SJSA1 (cell line): ENCODE measurements at places on chromosomes 16 and 17. TPM values are rescaled to one million over a fixed set of nuclear protein-coding genes. Genes with fewer than 3 reads are reported as not detected.

- no peak overlapping the region for H3K27ac ChIP-seq
- H3K4me1 ChIP-seq: no peaks in the 10 kb centered on the region
Measured at GRCh38 chr16:23863511-23864422, 28.0 kb downstream of the PRKCB start.

- no peaks in the 10 kb centered on the region for H3K36me3 ChIP-seq
- no peaks in the 10 kb centered on the region for H3K27me3 ChIP-seq
- peak overlapping the region; percentile 35 for H3K27ac ChIP-seq
- peaks cover 67% of the 10 kb centered on the region for H3K4me1 ChIP-seq
Measured at GRCh38 chr17:50272711-50273653, 1.3 kb upstream of the TMEM92 start.

DNA sequence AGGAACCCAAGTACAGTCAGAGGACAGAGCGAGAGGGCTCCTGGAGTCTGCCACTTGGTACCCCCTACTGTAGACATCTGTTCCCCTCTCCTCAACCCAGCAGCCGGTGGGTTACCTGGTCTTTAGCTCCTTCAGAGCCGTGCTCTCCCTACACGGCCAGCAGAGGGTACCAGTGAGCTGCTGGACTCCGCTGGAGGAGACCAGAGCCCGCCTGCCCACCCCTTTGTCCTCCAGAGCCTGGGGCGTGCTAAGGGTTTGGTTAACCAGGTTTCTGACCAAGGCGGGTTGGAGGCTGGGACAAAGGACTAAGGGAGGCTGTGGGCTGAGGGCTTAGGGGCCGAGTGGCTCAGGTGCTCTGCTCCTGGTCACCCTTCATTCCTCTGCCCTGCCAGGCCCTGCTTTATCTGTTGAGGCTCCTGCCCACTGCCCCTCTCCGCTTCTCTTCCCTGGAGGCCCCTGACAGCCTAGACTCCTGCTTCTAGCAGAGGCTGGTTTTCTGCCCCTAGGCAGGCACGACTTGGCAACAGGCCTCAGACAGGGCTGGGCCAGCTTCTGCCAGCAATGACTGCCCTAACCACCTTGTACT is 2.7 kb upstream of the HSD11B2 start:
- H3K27me3 ChIP-seq: peaks cover 31% of the 10 kb centered on the region
- peaks cover 29% of the 10 kb centered on the region for H3K4me1 ChIP-seq
- peak; percentile 79 for DNase-seq
- H3K36me3 ChIP-seq: no peaks in the 10 kb centered on the region

DNA sequence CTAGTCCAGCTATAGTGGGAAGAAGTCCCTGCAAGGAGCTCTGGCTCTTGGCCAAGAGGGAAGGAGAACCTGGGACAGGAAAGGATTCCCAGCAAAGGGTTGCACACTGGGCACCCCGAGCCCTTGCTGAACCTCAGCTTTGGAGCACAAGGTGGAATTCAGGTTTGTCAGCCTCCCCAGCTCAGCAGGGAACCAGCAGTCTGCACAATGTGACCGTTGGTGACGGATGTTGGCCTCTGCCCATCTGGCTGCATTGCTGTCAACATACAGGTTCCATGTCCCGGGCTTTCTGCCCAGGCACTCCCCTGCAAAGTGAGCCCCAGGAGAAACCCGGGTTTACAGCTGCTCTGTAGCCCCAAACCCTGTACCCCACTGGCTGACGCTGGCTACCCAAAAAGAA is 6.7 kb downstream of the RPRML start:
- H3K4me1 ChIP-seq: no peaks in the 10 kb centered on the region
- peaks cover 52% of the 10 kb centered on the region for H3K27me3 ChIP-seq

- peaks cover 48% of the 10 kb centered on the region for H3K4me1 ChIP-seq
- H3K4me3 ChIP-seq: peak overlapping the region; percentile 96
- H3K27me3 ChIP-seq: no peaks in the 10 kb centered on the region
- no peak for DNase-seq
Measured at GRCh38 chr16:84617041-84617790, 662 bp downstream of the COTL1 start.

GRCh38 chr17:20256144-20256543 is 211.2 kb downstream of the LGALS9B start:
- peaks cover 5% of the 10 kb centered on the region; the same call in 1 of the 2 replicates for H3K4me1 ChIP-seq
- no peak overlapping the region for H3K27ac ChIP-seq
- DNase-seq: no peak
- peaks cover 57% of the 10 kb centered on the region for H3K36me3 ChIP-seq

- H3K27ac ChIP-seq: no peak overlapping the region
- H3K4me1 ChIP-seq: peaks cover 7% of the 10 kb centered on the region
Measured at GRCh38 chr16:3050487-3050886, 4.1 kb downstream of the MMP25 start.

- no peak overlapping the region for H3K27ac ChIP-seq
- H3K36me3 ChIP-seq: peaks cover 8% of the 10 kb centered on the region
- no peak overlapping the region for H3K4me3 ChIP-seq
- H3K27me3 ChIP-seq: no peaks in the 10 kb centered on the region
Measured at GRCh38 chr17:67837965-67838364, 12.7 kb downstream of the BPTF start.

GRCh38 chr16:31006589-31006988 is 3.8 kb downstream of the STX1B start:
- no peak overlapping the region for H3K4me3 ChIP-seq
- H3K36me3 ChIP-seq: no peaks in the 10 kb centered on the region
- H3K4me1 ChIP-seq: no peaks in the 10 kb centered on the region
- DNase-seq: no peak
- no peak overlapping the region for H3K27ac ChIP-seq
- H3K27me3 ChIP-seq: peaks cover 10% of the 10 kb centered on the region

DNA sequence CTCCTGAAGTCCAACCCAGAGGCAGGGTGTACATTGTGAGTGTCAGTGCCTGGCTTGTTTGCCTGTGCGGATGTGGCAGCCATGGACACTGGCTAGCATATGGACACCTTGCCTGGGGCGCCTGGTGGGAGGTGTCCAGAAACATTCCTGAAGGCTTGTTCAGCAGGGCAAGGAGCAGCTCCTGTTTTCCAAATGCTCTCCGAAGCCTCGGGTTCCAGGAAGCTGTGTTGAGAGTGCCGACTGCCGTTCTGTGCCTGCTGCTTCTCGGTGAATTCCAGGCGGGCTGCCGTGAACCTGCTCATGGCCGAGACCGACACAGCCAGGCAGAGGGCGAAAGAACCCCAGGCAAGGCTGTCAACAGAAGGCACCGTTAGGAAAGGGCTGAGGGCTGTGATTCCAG is 10.9 kb upstream of the DHRS7C start:
- H3K4me1 ChIP-seq: peaks cover 38% of the 10 kb centered on the region
- DNase-seq: peak; percentile 45

DNA sequence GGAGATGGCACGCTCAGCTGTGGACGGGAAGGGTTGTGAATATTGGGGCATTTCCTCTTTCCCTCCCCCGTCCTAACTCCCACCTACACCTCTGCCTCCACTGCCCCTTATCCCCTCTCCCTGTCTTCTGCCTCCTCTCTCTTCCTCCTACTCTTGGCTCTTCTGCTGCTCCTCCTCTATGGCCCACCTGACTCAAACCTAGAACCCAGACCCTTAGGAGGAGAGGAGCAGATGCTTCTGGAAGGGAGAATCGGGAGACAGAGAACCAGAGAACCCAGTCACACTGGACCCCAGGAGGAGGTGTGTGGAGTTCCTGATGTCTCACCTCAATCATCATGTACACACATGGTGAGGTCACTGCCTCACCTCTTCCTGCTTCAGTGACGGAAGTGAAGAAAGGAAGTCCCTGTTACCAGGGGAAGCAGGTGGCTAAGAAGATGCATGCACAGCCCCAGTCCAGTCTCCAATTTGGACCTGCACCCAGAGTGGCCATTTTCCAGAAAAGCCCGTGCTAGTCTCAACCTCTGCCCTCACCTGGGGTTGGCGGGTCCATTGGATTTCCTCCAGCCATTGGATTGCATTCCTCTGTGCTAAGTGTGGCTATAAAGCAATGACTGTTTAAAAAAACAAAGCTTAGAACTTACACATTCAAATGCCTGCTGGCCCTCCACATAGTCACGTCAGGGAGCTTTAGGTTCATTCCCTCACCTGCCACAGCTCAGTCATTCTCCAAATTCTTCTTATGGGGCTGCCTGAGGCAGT is 4.0 kb downstream of the RNF222 start:
- H3K36me3 ChIP-seq: no peaks in the 10 kb centered on the region
- H3K27me3 ChIP-seq: 0 out of 2 replicates have a peak, but pooled peaks cover 3% of the 10 kb centered on the region
- H3K4me3 ChIP-seq: no peak overlapping the region
- H3K4me1 ChIP-seq: peaks cover 12% of the 10 kb centered on the region
- H3K27ac ChIP-seq: no peak overlapping the region

- DNase-seq: peak; percentile 67
- H3K4me1 ChIP-seq: no peaks in the 10 kb centered on the region; the same call in 1 of the 2 replicates
- H3K36me3 ChIP-seq: no peaks in the 10 kb centered on the region
- H3K27ac ChIP-seq: no peak overlapping the region
Measured at GRCh38 chr17:55601874-55602364, 90.7 kb upstream of the SMIM36 start.

GRCh38 chr16:78715673-78716072 is 616.2 kb downstream of the WWOX start:
- H3K27me3 ChIP-seq: no peaks in the 10 kb centered on the region
- H3K4me3 ChIP-seq: no peak overlapping the region
- H3K27ac ChIP-seq: no peak overlapping the region
- no peak for DNase-seq

GRCh38 chr16:86635176-86635876 is 57.0 kb downstream of the FOXL1 start:
- H3K36me3 ChIP-seq: no peaks in the 10 kb centered on the region
- H3K4me1 ChIP-seq: peaks cover 7% of the 10 kb centered on the region
- H3K27ac ChIP-seq: no peak overlapping the region
- H3K27me3 ChIP-seq: no peaks in the 10 kb centered on the region
- no peak overlapping the region for H3K4me3 ChIP-seq

GRCh38 chr17:37410357-37410756 is 3.7 kb downstream of the TADA2A start:
- peaks cover 11% of the 10 kb centered on the region for H3K4me1 ChIP-seq
- H3K36me3 ChIP-seq: peaks cover 60% of the 10 kb centered on the region
- H3K27ac ChIP-seq: no peak overlapping the region

GRCh38 chr17:35578929-35579432 is 610 bp upstream of the PEX12 start:
- no peaks in the 10 kb centered on the region for H3K27me3 ChIP-seq
- H3K27ac ChIP-seq: peak overlapping the region; percentile 62
- peaks cover 21% of the 10 kb centered on the region for H3K36me3 ChIP-seq
- peaks cover 23% of the 10 kb centered on the region for H3K4me1 ChIP-seq
- DNase-seq: no peak

GRCh38 chr17:33498069-33498468 is 205.0 kb upstream of the ASIC2 start:
- no peaks in the 10 kb centered on the region for H3K27me3 ChIP-seq
- H3K27ac ChIP-seq: no peak overlapping the region
- H3K36me3 ChIP-seq: no peaks in the 10 kb centered on the region
- DNase-seq: no peak

DNA sequence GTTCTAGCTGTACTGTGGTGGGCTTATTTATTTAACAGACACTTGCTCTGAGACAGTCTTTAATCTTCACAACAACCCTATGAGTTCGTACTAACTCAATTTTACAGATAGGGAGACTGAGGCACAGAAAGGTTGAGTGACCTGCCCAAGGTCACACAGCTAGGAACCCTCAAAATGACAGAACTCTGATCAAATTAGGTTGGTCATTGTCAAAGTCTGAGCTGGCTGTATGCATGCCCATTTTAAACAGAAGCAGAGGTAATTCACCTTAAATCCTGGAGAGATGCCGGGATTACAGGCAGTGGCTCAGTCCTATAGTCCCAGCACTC is 24.9 kb downstream of the LAT start:
- no peak overlapping the region for H3K27ac ChIP-seq
- no peak for DNase-seq
- H3K36me3 ChIP-seq: no peaks in the 10 kb centered on the region
- H3K27me3 ChIP-seq: no peaks in the 10 kb centered on the region

GRCh38 chr16:74749291-74750055 is 25.1 kb downstream of the FA2H start:
- H3K27ac ChIP-seq: no peak overlapping the region
- no peaks in the 10 kb centered on the region for H3K36me3 ChIP-seq
- peaks cover 45% of the 10 kb centered on the region for H3K4me1 ChIP-seq
- no peak overlapping the region for H3K4me3 ChIP-seq
- H3K27me3 ChIP-seq: no peaks in the 10 kb centered on the region

DNA sequence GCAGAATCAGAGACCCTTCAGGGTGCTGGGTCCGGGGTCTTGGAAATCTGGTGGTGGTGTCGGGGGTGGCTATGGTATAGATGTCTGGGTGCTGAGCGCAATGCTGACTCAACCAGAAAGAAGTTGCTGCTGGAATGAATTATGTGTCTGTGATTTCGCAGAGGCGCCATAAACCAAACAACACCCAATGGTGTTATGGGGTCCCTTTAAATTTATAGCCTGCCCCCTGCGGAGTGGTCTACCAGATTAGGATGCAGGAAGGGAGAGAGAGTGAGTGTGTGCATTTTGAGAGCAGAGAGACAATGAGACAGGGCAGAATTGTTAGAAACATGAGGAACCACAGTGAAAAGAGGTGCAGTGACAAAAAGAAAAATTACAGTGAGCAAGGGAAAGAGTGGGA is 100.7 kb upstream of the CDH11 start:
- H3K4me1 ChIP-seq: no peaks in the 10 kb centered on the region
- no peak for DNase-seq
- no peak overlapping the region for H3K27ac ChIP-seq

- H3K4me3 ChIP-seq: no peak overlapping the region
- H3K4me1 ChIP-seq: no peaks in the 10 kb centered on the region
- DNase-seq: peak; percentile 37
- no peaks in the 10 kb centered on the region for H3K36me3 ChIP-seq
Measured at GRCh38 chr17:77735566-77736198, 222.8 kb upstream of the TNRC6C start.

DNA sequence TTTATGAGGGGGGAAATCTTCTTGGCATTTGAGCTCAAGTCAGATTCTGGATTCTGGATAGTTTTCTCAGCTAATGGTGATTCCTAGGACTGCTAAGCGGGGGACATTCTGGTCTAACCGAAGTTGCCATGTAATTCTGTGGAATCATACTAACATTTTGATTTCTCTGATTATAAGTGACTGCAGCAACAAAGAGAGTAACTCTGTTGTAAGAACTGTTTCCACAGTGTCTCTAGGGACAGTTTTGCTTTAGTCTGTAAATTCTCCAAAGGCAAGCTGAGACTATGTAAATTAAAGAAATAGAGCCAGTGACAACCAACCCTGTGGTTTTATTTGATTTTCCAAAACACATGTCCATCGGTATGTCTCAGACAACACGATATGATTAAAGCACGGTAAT is 286.2 kb downstream of the IRX3 start:
- H3K36me3 ChIP-seq: no peaks in the 10 kb centered on the region
- DNase-seq: no peak
- H3K4me3 ChIP-seq: no peak overlapping the region
- no peaks in the 10 kb centered on the region for H3K27me3 ChIP-seq
- H3K27ac ChIP-seq: no peak overlapping the region

The HES7 gene
- total RNA-seq: not detected in 2 replicates

The KCNJ16 gene
- total RNA-seq: not detected in 2 replicates

The HOXB5 gene
- 0.05 and 1.2 TPM in 2 replicates for total RNA-seq

The SNTB2 gene
- 17.3 and 43.6 TPM in 2 replicates for total RNA-seq

The HAS3 gene
- total RNA-seq: 0.58 and 1.4 TPM in 2 replicates

The IGSF6 gene
- total RNA-seq: not detected in 2 replicates

The CMTM3 gene
- total RNA-seq: 13.6 and 18.9 TPM in 2 replicates

The PDPK1 gene
- 20.3 and 21.9 TPM in 2 replicates for total RNA-seq
